ENCODE measurements at places on chromosomes 1 and 21.
A peak's percentile ranks its signal among the peaks of the same experiment; 100 is the strongest.

DNA sequence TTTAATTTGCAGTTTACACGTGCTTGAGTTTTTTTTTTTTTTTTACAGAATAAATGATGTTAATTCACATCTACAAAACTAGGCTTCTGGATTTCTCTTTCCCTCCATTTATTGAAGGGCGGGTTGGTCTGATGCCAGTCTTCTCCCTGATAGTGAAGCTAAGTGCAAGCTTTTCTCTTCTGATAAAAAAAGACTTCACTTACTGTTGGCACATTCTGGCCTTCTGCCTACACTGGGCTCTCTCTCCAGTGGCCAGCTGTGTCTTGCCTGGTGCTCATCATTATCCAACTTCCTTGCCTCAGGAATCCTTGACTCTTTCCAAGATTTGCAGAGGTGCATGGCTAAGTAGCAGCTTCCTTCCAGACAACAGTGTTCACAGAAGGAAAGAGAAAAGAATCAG is 7.6 kb upstream of the RAP1A start:
- no peak for DNase-seq

DNA sequence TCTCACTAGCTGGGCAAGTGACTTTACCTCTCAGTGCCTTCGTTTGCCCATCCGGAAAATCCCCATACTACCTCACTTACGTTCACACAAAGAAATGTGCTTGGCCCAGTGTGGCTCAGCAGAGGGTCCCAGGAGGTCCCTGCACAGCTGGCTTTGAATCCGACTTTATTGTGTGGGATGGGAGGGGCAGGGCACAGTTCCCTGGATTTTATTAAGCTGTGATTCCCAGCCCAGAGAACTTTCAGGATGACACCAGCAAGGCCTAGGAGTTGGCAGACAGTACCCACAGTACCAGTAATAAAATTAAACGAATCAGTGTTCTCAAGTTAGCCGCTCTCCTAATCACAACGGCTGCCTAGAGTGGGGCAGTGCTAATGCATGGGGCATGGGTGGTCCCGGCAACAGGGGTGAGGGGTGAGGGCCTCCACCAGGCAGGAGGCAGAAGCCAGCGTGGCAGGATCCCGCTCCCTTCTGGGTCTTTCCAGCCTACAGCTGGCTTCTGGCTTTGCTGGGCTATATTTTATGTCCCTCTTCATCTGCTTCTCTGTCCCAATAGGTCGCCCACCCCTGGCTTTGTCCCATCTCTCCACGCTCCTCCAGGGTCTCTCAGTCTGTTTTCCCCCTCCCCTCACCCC is 74.9 kb downstream of the VWA5B1 start:
- no peak for DNase-seq

- DNase-seq: no peak
Observed at GRCh38 chr1:98367426-98367825, 294.1 kb upstream of the SNX7 start.

GRCh38 chr1:228359613-228360532 is 46.8 kb downstream of the TRIM11 start:
- DNase-seq: no peak

DNA sequence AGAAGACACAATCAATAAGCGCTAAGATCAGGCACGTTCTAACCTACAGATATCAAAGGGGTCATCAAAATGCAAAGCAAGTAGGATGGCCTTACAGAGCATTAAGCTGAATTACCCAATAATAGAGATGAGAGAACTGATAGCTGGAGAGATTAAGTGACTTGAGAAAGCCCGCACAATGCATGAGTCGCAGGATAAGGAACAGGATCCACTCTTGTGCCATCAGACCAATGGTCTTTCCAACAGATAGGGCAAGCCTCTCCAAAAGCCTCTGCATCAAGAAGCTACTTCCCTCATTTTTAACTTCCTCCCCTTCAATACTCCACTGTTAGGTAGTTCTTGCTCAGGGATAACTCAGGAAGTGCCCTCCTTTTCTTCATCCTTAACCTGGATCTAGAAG is 2.6 kb downstream of the CHML start:
- DNase-seq: no peak

DNA sequence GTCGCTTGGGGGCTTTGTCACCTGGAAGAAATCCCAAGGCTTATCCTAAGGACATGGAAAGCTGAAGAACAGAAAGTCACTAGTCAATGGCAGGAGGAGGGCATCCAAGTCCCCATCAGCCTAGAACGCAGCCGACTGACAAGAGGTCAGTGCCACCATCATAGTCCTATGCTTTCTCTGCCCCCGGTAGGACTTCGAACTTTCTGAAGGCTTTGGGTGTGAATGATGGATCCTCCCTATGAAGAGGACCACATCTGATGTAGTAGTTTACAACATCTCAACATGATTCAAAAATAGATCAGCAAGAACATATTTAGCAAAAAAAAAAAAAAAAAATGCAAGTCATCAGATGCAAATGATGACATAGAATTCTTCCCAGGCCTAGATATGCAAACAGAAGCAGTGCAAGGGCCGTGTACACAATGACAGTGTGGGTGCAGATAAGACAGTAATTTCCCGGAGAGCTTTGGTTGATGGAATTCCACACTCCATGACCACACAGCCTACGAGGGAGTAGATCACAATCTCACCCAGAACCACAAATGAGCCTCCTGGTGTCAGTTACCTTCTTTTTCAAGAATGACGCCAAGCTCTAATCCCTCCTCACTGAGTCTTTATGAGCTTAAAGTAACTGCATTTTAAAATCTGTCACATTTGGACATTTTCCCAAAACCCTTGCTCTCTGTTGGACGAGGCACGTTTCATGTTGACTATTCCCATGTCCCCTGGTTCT is 88.2 kb downstream of the PSMG1 start:
- DNase-seq: no peak

DNA sequence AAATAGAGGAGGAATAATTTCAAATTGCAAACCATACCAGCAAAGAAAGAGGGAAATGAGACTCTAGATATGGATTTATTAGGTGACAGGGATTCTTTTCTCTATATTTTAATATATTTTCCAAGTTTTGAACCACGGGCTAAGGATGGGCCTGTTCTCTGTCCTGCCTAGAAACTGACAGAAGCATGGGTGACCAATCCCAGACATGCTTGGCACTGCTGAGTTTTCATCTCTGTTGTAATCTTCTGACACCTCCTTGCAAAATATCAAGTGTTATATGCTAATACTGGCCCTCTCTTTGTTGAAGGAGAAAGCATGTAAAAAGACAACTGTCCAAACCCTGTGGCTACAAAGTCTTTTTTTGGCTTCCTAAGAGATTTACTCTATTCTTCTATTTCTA is 774 bp upstream of the ANGPTL7 start:
- no peak for DNase-seq

- DNase-seq: no peak
Observed at GRCh38 chr21:42850866-42851391, 28.4 kb downstream of the WDR4 start.

- no peak for DNase-seq
Observed at GRCh38 chr1:228340686-228341449, 65.8 kb downstream of the TRIM11 start.

GRCh38 chr1:196774603-196775002 is at the start of gene CFHR3:
TSS of gene CFHR3 (plus strand) at chr1:196774840. CDS start at chr1:196774887, 47 bp downstream.
- DNase-seq: no peak

GRCh38 chr1:62184336-62184735 is 10.3 kb upstream of the L1TD1 start:
- DNase-seq: no peak

- DNase-seq: no peak
Observed at GRCh38 chr1:58363585-58363984, 182.9 kb downstream of the OMA1 start.

- DNase-seq: no peak
Observed at GRCh38 chr1:230832476-230832875, 35.8 kb downstream of the C1orf198 start.

- DNase-seq: peak; percentile 24
Observed at GRCh38 chr1:209674957-209675564, at the start of gene G0S2. TSS of gene G0S2 (plus strand) at chr1:209675412. CDS start at chr1:209675685, 273 bp downstream.

DNA sequence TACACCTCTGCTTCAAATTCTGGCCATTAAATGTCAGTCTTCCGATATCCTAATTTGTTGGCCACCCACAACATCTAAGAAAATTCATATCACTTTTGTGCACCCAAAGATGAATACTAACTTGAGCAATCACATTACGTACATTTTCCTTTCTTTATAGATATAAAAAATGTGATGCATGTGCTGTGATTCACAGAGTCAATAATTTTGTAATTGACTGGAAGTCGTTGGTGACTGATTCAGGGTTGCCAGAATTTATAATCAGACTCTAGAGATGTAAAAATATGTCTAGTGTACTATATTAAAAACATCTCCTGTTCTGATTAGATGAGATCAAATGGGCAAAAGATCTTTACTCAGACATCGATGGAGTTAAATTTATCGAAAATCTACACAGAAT is 150.0 kb upstream of the KCTD3 start:
- no peak for DNase-seq

GRCh38 chr21:41650526-41651145 is 116.2 kb downstream of the RIPK4 start:
- DNase-seq: no peak

- no peak for DNase-seq
Observed at GRCh38 chr1:58749646-58750045, 34.2 kb downstream of the JUN start.

DNA sequence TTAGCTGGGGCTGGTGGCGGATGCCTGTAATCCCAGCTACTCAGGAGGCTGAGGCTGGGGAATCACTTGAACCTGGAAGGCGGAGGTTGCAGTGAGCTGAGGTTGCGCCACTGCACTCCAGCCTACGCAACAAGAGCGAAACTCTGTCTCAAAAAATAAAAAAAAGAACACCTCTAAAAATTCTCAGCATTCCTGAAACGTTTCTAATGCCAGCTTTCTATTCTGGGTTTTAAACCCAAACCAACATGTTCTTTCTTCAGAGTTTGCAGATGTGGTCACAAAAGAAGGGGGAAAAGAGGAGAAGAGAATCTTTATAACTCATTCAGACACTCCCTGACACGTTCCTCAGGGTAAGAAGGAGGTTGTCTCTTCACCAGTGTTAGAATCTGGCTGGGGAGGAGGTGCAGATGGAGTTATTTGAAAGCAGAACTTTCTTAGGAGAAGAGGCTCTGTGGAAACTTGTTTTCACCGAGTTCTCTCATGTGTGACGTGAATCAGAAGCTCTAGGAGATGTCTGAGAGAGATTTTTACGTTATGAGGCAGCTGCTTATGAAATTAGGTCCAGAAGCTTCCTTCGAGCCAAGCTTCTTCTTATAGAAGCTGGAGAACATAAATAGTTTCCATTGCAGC is 17.8 kb upstream of the CNR2 start:
- DNase-seq: no peak

DNA sequence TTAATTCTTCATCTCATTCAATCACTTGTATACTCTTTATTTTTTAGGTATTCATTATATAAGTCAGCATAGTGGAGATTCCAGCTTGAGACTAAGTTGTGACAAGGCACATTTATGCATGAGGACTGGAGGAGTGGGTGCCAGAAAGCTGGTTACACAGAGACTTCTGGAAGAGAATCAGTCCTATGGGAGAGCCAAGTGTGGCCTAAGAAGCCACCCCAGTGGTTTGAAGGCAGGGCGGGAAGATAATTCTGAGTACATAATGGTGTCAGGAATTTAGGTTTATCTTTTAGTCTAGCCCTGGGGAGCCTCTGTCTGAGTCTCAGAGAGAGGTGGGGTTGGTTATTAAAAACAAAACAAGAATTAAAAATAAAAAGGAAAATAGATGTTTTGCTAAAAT is 83.0 kb downstream of the SPAG17 start:
- DNase-seq: no peak

GRCh38 chr1:216740331-216740730 is 17.1 kb upstream of the ESRRG start:
- DNase-seq: no peak

GRCh38 chr1:199813198-199813597 is 214.3 kb upstream of the NR5A2 start:
- no peak for DNase-seq

GRCh38 chr1:247538561-247538960 is 2.3 kb upstream of the OR2C3 start:
- no peak for DNase-seq

DNA sequence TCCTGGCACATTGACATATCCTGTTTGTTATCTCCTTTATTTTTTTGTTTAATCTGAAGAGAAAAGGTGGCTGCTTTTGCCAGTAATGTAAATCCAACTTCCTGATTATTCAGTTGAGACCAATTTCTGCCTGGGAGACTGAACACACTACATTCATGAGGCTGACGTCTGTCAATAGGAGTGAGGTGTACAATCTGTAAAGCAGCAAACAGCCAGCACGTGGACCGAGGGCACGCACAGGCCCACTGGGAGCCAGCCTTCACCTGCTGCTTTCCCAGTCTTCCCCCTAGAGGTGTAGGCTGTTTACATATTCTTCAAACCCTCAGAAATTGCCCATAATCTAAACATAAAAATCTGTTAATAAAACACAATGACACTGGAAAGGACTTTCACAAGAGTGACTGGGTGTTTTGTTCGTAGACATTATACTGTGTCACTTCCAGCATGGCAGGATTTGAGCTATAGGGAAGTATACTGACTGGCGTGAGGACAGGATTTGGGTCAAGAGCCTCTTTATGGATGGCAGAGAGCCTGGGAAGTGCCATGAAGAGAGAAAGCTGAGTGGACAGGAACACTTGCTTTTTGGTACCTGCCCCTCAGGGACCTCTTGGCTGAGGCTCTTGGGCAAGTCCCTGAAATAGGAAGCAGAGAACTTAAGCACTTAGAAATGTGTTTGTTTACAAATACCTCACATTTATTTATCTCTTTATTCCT is 552.9 kb upstream of the CAMK1G start:
- DNase-seq: no peak

- DNase-seq: no peak
Observed at GRCh38 chr1:33185541-33185940, 3.7 kb upstream of the TRIM62 start.

DNA sequence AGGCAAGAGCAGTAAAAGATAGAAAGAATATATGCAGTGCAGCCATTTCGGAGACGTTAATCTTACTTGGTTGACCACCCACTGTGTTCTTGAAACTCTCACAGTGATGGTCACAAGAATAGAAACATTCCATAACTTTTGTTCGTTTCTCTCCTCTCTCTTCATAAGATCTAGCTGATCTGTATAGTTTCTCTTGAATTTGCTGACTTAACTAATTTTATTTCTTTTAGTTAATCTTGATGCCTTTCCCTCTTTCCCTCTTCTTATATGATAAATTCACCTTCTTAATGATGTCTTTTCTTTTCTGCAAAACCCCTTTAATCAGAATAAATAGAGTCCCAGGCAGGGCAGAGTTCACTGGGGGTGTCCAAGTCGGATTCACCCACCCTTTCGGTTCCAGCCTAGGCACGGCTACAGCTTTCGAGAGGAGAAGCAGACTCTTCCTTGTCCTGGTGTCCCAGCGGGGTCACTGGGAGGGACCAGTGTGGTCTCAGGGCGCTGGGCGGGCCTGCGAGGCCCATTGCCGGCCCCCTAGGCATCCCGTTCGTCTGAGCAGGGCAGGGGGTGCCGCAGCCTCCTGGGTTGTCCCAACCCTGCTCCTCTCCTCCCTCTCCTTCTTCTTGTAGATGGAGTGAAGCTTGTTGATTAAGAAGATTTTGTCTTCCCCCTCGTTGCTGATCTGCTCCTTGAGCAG is 39.8 kb downstream of the ZNF691 start:
- no peak for DNase-seq

Data from head of caudate nucleus (tissue), 42 donors.